Stimulated activated CD8-positive, alpha-beta memory T cell treated with anti-CD3 and anti-CD28 coated beads, Interleukin-2, amount 100 ng/mL, for 48 hours (primary cell): ENCODE measurements at places on chromosomes 7 and 10.

DNA sequence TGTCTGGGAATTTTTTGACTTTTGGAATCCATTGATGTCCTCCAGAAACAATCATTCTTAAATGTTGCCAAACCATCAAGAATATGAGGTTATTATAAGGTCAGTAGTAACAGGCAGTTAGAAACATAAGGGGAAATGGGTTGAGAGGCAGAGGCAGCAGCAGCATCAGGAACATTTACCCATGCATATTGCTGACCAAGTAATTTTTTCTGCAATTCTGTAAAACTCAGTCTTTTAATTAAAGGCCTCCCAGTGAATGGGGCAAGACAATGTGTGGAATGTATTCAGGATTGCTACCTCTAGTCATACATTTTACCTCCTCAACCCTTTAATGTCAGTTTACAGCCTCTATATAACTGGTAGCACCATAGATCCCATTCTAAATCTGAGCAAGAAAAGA is 66.5 kb upstream of the SKAP2 start:
- no peak for DNase-seq

GRCh38 chr10:95315509-95315908 is 24.7 kb upstream of the PDLIM1 start:
- DNase-seq, result no peak

- DNase-seq, result no peak
These were observed 103.6 kb downstream of the VIPR2 start for GRCh38 chr7:159040912-159041711.

GRCh38 chr10:127738512-127739424 is 1.8 kb downstream of the FOXI2 start:
- DNase-seq, result no peak

DNA sequence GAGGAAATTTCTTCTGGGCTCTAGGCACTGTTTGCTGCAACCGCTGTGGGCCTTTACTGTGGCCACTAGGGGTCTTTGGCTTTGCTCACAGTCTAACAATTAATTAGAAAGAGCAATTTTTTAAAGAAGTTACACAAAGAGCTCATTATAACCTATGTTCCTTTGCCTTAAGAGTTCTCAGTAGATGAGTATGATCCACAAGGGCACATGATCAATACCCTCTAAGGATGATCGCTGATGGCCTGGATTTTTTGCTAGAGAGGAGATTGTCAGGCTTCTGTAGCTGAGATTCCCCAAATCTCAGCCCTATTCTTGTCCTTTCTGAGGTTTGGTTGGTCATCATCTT is 80.8 kb upstream of the RHOBTB1 start:
- no peak for DNase-seq

- no peak for DNase-seq
These were observed 183.4 kb upstream of the VIPR2 start for GRCh38 chr7:159328096-159328495.

- DNase-seq, result no peak
These were observed 275.4 kb downstream of the PARD3 start for GRCh38 chr10:34539533-34540315.

DNA sequence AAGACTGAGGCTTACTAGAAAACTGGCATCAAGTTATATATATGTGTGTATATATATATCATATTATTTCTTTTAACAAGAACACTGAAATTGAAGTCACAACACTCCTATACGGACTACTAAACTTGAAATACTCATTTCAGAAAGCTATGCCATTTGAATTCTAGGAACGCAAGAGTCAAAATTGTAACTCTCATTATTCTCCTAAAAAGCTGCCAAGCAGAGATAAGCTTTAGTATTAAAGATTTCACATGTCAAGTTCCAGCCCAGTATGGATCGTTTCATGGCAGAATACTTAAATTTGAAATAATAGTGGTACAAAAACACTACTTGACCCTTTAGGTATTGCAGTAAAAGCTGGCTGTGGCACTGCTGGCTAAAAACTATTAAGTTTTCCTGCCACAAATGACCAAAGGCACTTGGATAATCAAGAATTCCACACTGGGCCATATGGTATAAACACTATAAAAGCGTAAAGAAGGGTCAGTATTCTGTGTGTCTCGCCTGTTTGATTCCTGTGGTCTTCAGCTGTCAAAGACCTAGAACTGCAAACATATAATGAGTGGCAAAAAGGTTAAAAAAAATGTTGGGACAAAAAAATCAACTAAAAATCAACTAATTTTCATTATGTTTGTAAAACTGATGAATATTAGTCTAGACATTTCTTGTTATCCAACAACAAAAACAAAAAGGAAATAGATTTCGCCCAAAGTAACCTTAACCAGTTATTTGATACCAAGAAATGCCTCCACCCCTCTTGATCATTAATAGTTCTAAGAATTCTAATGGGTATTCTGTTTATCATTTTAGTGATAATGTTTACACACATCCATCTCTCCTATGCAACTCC is 2.4 kb downstream of the CCDC71L start:
- no peak for DNase-seq
